Stimulated activated CD8-positive, alpha-beta memory T cell treated with anti-CD3 and anti-CD28 coated beads, Interleukin-15, amount 100 ng/mL, for 48 hours (primary cell): ENCODE measurements at places on chromosomes 2 and 18.

GRCh38 chr2:174142290-174142689 is 106.0 kb downstream of the OLA1 start:
- no peak for DNase-seq

- no peak for DNase-seq
Observed at GRCh38 chr2:132797556-132797955, 127.6 kb upstream of the LYPD1 start.

GRCh38 chr2:134835471-134835870 is 2.9 kb upstream of the ACMSD start:
- no peak for DNase-seq

GRCh38 chr2:64869126-64869525 is 120.1 kb upstream of the SLC1A4 start:
- DNase-seq, result no peak

DNA sequence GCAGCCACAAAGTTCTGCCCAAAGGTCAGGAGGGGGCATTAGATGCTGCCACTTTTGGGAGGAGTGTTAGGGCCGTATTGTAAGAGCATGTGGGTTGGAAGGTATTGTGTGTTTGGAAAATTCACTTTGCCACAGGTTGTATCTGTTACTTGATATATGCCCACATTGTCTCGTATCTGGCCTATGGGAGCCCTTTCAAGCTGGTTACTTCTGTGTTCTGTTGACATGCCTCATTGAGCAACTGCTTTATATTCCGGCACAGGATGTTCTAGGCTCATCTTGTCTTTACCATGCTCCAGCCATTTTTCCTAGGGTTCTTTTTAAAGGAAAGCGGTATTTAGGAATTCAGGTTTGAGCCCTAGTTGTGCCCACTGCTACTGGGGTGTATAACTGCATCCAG is 6.0 kb downstream of the ADNP2 start:
- no peak for DNase-seq

DNA sequence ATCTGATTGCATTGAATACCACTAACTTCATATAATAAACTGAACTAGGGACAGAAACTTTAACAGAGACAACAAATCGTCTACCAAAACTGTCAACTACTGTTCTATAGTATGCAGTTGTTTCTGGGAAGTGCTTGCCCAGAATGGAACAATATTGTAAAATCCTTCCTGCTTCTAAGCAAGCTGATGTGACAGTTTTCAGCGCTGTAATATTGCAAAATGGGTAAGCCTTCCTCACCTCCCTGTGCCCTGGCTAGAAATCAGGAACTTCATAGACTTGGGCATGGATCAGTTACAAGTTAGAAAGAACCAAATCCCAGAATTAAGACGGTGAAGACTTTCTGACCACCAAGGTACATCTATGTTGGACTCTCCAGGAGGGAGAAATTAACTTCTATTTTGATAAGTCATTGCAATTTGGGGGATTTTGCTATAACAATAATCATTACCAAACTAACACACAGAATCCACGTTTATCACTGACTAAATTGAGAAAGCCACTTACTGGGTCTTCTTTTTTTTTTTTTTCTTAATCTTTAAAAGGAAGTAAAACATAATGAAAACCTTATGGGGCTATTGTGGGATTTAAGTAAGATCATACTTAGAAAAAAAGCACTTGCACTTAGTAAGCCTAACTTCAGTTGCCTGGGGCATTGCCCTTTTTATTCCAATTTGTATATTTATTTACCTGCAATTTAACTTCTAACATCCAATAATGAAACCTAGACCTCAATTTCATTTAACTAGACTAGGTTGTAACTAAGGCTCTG is 261.5 kb downstream of the TRIB2 start:
- DNase-seq, result no peak

GRCh38 chr18:23903971-23904370 is 110.6 kb upstream of the TTC39C start:
- DNase-seq, result no peak

- no peak for DNase-seq
Observed at GRCh38 chr2:67479261-67479660, 82.1 kb downstream of the ETAA1 start.

- no peak for DNase-seq
Observed at GRCh38 chr2:85183479-85183878, 50.3 kb downstream of the TCF7L1 start.

DNA sequence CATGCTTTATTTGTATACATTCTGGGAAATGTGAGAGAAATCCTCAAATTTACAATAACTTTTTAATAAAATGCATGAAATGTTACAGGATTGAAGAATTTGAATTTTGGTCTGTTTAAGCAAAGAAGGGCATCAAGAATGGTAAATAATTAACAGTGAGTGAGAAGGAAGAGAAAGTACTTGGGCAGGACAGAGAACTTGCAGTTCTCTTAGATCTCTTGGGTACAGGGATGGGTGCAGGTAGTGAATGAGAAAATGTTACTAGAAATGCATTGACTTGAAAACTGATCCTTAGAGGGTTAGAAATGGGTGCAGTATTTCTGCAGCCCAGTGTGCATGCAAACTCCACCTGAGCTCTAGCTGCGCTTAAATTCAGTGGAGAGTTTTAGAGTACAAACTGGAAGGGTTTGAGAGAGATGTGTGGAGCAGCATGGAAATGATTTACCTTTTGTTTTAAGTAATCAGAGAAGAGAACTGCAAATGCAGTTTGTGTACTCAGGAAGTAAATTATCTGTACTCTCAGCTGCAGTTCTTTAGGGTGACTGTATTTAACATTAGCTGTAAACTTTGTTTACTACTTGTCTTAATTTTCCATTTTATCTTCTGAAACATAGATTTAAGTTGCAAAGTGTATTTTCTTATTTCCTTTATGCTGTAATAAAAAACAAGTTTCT is 51.0 kb upstream of the RAB27B start:
- DNase-seq, result no peak

DNA sequence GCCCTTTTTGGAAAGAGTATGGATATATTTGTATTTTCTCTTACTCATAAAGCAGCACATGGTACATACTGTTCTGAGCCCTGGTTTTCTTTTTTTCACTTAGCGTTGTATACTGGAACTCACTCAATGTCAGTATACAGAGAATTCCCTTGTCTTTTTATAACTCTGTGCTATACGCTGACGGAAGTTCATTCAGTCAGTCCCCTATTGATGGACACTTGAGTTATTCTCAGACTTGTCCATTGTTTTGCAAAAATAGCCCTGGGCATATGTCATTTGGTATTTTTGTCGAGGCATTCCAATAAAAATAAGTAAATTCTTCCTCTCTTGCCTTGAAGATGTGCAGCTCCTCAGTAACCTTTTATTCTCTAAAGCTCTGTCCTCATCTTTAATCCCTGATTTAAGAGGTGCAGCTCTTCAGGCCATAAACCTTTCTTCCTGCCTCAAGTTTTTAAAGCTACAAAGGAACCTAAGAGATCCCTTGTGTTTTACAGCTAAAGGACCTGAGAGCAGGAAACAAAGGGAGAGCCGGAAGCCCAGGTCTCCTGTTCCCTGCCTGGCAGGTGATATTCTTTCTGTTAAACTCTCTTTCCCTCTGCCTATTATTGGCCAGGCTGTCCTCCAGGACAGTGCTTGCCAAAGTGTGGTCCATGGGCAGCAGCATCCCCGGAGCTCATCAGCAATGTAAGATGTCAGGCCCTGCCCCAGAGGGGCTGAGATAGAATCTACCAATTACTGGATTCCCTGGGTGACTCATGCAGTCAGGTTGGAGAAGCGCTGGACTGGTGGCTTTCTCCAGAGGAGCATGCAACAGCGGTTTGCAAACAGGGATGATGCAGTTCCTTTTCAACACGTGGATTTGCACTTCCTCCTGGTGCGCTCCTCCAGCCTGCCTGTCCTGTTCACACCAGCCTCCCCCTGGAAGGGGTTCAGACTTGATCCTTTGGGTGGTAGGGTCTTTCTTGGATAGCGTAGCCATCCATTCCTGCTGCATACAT is 158.0 kb downstream of the NEDD4L start:
- DNase-seq, result no peak

DNA sequence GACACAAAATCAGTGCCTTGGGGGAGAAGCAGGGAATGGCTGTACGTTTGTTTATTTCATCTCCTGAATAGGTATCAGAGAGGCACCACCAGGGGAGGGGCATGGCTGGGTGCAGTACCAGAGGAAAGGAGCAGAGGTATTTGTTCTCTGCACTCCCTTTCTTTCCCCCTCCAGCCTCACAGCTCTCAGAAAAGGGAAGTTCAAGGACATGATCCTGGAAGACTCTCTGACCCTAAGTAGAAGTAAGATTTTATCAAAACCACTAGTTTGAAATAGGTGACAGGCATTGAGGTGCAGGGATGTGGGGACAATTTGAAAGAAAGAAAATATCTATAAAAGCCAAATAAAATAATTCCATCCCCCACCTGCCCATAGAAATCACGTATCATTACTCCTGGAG is 136.5 kb downstream of the LRRTM1 start:
- no peak for DNase-seq
